Fibroblast of skin of back (primary cell): ENCODE measurements at places on chromosomes 13 and 19.

DNA sequence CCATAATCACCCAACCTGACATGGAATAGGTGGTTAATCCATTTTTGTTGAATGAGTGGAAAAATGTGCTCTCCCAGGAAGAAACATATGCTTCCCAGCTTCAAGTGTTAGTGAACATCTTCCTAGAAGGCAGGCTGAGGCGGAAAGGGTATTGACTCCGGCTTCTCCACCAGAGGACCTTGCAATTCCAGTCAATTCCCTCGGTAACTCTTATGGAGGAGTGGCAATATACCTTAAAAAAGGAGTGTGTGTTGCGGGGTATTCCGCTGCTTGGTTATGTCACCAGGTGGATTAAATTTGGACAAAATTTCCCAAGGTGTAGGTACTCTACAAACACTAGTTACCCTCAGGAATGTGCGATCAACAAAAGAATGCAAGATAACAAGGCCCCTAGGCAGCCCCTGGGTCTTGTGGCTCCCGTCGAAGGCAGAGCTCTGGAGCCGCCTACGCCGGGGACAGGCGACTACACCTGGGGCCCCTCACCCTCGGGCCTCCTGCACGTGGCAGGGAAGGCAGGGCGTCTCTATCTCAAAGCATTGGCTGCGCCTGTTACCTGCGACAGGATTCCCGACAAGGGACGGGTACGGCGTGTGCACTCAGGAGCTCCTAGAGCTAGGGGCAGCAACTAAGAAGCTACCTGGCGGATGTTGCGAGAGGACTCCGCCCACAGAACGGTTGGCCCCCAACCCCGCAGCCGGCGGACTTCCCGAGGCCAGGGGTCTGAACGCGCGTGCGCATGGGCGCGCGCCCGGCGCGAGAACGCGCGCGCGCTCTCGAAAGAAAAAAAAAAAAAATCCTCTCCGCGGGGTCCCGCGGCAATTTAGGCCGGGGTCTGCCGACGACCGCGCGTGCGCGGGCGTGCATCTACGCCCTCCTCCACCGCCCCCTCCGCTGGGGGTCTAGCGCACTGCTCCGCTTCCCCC, at the start of gene WDR87:
Gene WDR87, minus strand, starts transcription at position 649 of the 923 bp plus-strand sequence. CDS start 8,355 bp downstream, outside the sequence.
- DNase-seq = peak; percentile 15

DNA sequence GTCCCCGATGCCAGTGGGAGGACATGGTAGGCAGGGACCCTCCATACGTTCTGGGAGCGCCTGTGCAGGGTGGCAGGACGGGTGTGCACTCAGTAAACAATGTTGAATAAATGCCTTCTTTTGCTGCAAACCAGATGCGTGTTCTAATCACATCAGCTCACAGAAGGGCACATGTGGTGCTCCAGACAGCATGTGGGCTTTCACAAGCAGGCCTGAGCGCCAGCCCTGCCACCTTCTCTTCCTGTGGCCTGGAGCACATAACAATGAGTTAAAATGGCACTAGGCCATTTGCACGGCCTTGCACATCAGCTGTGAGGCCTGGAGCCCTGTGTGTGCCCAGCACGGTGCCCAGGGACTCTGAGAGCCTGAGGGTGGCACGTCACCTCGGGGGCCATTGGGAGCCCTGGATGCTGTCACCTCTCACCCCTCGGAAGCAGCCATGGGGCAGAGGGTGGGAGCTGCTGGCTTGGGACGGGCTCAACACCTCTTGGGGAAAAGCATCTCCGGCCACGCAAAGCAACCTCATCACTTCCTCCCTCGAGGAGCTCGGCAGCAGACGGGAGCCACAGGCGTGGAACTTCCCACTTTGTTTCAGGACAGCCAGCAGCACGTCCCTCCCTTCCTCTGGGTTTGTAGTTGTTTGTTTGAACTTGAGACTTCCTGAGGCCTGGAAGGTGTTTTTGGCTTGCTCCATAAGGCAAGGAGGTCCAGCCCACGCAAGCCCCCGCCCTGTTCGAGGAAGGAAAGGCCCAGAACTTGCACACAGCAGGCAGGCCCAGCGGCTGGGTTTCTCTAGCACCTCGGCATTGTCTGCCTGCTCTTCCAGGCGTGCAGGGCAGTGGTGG, 9.8 kb downstream of the MCF2L start:
- no peak for DNase-seq

GRCh38 chr13:29165216-29165615, 345.1 kb downstream of the MTUS2 start:
- DNase-seq = no peak

GRCh38 chr13:20231839-20232555, at the start of gene GJB6:
Gene GJB6, minus strand, starts transcription at chr13:20232319. Its CDS starts 8,839 bp downstream, at chr13:20223480.
- DNase-seq = no peak

GRCh38 chr13:107322228-107322627, 754.3 kb upstream of the ARGLU1 start:
- DNase-seq = no peak

DNA sequence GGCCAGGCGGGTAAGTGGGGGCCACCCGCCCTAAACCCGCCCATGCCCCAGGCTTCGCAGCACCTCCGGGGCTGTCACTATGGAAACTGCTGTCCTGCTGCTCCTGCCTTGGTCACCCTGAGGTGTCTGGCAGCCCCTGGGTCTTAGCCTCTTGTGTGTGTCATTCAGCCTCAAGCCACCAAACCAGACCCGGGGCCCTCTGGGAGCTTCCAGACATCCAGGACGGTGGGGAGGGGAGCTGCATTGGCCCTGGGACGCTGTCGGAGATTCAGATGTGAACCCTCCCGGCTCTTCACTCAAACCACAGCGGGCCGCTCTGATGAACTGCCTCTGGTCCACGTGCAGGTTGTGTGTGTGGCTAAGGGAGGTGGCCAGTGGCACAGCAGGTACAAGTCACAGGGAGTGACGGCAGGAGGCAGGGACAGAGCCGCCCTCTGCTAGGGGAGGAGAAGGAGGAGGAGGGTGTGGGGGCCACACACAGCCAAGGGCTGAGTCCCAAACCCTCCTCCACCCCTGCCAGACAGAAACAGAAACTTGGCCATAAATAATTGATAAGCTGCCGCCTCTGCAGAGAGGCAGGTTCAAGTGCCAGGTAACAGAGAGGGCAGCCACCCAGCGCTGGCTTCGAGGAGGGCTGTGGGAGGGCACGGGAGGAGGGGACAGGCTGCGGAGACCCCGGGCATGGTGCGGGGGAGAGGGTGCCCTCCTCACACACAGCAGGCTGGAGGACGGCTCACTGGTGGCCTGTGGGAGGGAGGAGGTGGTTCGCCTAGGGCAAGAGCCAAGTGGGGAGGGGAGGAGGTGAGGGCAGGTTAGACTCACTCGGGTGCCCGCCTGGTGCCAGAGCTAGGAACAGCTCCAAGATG, 8.0 kb downstream of the NANOS3 start:
- no peak for DNase-seq

DNA sequence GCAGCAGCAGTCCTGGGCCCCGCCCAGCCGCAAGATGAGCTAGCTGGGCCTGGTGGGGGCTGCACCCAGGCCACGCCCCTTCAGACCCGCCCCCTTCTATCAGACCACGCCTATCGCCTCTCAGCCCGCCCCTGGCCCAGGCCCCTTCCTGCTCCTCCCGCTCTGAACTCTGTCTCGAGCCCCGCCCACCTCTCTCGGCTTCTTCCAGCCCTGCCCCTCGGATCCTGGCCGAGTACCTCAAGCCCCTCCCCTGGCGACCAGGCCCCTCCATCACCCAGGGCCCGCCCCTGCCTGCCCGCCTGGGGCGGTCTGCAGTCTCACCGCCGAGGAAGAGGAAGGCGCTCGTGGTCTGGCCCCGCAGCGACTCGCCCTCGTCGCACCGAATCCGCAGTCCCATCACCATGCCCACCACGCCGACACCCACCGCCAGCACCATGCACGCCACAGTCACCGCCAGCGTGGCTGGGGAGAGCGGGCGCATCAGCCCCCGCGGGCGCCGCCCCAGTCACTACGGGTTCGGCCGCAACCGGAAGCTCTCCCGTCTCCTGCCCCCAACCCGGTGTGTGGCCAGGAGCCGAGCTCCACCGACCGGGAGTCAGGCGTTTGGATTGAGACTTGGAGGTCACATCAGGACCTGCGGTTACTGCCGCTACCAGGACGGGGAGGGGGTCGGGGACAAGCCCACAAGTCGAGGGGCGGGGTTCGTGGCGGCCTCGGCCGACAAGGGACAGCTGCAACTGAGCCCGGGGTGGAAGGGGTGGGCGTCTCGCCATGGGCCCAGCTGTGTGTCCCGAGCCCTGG, 1.0 kb downstream of the CLDND2 start:
- DNase-seq = peak; percentile 98

DNA sequence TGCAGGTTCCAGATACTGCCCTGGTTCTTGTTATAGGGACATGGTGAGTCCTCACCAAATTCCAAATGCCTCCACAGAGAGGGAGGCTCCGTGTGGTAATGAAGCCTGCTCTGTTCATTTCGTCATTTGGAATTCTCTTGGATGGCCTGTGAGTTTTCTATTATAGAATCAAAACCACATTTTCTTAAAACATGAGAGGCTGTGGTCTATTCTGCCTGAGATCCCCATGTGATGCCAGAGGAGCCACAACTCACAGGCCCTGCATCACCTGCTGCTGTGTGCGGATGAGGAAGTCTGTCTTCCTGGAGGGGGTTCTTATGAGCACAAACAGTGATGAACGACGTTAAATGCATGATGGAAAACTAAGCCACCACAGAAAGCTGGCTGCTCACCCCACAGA, 264.4 kb downstream of the UQCRFS1 start:
- no peak for DNase-seq

GRCh38 chr13:48151363-48152161, 56.7 kb upstream of the MED4 start:
- DNase-seq = no peak

- DNase-seq = no peak
These were observed 28.1 kb downstream of the B3GLCT start for GRCh38 chr13:31227870-31228269.

DNA sequence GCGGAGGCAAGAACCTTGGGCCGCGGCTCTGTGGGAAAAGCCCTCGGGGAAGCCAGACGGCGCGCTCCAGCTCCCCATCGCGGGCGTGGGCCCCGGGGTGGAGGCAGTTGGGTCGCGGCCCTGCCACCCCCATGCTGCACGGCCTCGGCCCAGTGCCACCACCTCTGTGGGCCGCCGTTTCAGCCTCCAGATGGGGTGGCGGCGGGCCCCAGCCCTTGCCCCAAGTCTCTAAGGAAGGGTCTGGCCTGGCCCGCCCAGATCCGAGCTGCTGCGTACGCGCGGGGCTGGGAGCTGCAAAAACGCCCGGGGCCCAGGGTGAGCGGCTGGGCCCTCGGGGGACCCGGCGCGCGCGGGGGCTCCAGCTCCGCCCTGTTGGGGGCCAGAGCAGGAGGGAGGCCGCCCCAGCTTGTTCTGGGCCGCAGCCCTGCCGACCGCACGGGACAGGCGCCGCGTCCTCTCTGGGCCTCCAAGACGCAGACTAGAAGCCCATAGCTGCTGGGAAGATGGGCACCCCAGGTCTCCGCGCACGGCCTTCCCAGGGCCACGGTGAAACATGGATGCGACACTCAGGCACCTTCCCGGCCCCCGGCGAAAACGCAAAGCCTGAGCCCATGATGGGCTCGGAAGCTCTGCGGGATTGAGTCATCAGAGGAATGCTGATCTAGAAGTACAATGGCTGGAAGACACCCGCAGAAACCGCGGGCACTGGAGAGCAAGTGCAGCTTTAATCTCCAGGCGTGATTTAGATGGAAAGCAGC, 110.1 kb downstream of the KCTD15 start:
- peak; percentile 38 for DNase-seq

- peak; percentile 92 for DNase-seq
These were observed 512.8 kb downstream of the LMO7 start for GRCh38 chr13:76148926-76149325.

DNA sequence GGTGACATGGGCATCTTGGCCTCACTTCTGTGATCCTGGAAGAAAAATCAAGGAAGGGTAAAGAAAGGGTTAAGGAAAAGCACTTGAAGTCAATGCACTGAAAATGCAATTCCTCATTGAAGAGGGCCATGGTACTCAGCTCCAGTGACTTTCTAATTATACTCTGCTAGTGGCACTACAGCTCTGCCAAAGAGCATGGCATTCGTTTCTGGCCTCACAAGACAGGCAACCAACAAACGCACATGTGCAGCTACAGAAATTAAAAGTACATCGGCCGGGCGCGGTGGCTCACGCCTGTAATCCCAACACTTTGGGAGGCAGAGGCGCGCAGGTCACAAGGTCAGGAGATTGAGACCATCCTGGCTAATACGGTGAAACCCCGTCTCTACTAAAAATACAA, 21.8 kb downstream of the SACS start:
- no peak for DNase-seq

DNA sequence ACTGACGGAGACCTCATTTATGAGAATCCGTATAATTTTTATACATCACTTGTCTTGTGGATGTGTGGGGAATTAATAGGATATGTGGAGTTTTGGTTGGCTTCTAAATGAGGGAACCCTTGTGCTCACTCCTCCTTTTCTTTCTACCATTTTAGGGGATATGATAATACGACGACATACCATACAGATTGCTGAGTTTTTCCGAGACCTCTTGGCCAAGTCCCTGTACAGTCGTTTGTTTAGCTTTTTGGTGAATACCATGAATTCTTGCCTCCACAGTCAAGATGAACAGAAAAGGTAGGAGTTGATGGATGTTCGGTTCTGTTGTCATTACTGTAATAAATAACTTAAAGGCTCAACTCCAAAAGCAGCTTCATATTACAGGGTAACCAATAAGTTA, 335.2 kb downstream of the MYO16 start:
- DNase-seq = peak; percentile 27

DNA sequence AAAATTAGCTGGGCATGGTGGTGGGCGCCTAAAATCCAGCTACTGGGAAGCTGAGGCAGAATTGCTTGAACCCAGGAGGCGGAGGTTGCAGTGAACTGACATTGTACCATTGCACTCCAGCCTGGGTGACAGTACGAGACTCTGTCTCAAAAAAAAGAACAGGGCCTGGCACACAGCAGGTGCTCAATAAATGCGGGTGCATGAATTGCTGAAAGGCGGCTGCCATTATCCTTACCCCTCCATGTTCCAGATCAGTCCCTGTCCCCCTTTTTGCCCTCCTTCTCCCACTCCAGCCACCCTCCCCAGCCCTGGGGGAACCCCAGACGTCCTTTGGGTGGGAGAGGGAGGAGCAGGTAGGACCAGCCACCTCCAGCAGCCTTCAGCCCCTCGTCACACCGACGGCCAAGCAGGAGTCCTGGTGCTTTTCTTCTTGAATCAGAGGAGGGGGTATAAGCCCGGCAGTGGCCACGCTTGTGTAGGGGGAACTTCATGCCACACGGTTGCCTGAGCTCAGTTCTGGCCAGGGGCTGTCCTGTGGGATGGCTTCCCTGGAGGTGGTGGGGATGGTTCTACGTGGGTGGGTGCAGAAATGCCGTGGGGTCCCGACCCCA, 20.4 kb upstream of the NFIC start:
- DNase-seq = no peak

DNA sequence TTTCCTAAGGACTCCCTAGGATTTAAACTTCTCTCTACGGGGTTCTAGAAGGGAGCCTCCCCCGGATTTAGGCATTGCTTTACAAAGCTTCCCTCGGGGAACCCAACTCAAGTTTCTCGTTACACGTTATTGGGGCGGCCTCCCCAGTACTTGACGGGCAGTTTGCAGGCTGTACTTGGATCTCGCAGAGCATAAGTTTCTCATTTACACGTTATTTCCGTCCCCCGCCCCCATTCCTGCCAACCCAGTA, 584 bp downstream of the SMG9 start:
- no peak for DNase-seq
